ENCODE measurements at places on chromosomes 11 and 22. TPM values are rescaled to one million over a fixed set of nuclear protein-coding genes. Genes with fewer than 3 reads are reported as not detected.

The EED gene
- 27.5 TPM for total RNA-seq

The CHRM1 gene
- 0.30 TPM for total RNA-seq

The KRTAP5-11 gene
- not detected for total RNA-seq

The OR6T1 gene
- total RNA-seq: not detected

The CSF2RB gene
- not detected for total RNA-seq

The NDUFA6 gene
- total RNA-seq: 64.0 TPM

The OR5AK2 gene
- total RNA-seq: not detected

The OR5P2 gene
- total RNA-seq: not detected

The CRYBB2 gene
- 0.15 TPM for total RNA-seq

The KCNJ11 gene
- total RNA-seq: not detected

The OR5A1 gene
- total RNA-seq: not detected

The TBX1 gene
- not detected for total RNA-seq

The HTR3A gene
- not detected for total RNA-seq

The ANO9 gene
- not detected for total RNA-seq

The SOX10 gene
- total RNA-seq: 303 TPM

The DEUP1 gene
- not detected for total RNA-seq

The CRY2 gene
- 11.6 TPM for total RNA-seq

The TNNT3 gene
- not detected for total RNA-seq

The KRTAP5-8 gene
- total RNA-seq: not detected

The PNPLA2 gene
- total RNA-seq: 50.9 TPM

The SMARCB1 gene
- 76.7 TPM for total RNA-seq

Measured in A375 (cell line).